ENCODE measurements at places on chromosomes 1 and 21.
A peak's percentile ranks its signal among the peaks of the same experiment; 100 is the strongest.

DNA sequence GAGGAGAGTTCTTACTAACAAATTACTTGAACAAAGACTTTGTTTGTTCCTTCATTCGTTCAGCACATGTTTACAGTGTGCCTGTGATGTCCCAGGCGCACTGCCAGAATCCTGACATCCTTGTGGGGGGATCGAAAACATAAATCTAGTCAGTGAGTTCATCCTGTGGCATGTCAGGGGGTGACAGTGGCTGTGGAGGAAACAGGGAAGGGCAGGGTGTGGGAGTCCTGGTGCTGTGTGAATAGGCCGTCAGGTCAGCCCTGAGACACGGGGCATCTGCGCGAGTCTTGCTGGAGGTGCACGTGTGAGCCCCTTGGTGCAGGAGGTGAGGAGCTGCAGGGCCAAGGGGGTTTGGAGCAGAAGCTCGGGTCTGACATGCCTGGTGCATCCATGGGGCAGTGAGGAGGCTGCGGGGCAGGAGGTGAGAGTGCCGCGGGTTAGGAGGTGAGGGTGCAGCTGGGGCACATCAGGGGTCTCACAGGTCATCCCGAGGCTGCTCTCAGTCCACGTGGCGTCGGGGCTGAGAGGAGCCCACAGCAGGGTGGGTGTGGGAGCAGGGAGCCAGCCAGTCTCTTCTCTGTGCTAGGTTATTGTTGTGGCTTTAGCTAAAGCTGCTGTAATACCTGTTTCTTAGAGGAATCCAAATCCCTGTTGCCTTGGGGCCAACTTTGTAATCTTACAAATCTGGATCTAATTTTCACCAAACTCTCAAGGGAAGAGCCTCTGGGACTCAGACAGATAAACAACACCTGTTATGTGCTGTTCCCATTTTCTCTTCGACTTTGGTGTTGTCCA is 93.4 kb downstream of the PCBP3 start:
- no peak overlapping the region for H3K4me3 ChIP-seq
- no peaks in the 10 kb centered on the region for H3K27me3 ChIP-seq
- H3K4me1 ChIP-seq = no peaks in the 10 kb centered on the region
- H3K36me3 ChIP-seq = no peaks in the 10 kb centered on the region
- no peak overlapping the region for H3K27ac ChIP-seq

DNA sequence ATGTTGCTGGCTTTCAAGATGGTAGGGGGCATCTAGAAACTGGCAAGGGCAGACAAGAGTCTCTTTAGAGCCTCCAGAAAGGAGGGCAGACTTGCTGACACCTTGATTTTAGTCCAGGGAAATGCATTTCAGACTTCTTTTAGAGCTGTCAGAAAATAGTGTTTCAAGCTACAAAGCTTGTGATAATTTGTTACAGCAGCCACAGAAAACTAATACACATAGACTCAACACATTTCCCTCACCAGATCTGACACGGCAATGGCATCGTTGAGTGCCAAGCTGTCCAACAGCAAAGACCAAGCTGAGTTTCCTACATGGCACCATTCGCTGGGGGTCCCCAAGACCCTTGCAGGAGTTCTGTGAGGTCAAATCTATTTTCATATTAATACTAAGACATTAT is 62.0 kb downstream of the SLC9A1 start:
- H3K4me3 ChIP-seq = no peak overlapping the region
- no peak for DNase-seq
- no peak overlapping the region for H3K27ac ChIP-seq
- no peaks in the 10 kb centered on the region for H3K27me3 ChIP-seq

DNA sequence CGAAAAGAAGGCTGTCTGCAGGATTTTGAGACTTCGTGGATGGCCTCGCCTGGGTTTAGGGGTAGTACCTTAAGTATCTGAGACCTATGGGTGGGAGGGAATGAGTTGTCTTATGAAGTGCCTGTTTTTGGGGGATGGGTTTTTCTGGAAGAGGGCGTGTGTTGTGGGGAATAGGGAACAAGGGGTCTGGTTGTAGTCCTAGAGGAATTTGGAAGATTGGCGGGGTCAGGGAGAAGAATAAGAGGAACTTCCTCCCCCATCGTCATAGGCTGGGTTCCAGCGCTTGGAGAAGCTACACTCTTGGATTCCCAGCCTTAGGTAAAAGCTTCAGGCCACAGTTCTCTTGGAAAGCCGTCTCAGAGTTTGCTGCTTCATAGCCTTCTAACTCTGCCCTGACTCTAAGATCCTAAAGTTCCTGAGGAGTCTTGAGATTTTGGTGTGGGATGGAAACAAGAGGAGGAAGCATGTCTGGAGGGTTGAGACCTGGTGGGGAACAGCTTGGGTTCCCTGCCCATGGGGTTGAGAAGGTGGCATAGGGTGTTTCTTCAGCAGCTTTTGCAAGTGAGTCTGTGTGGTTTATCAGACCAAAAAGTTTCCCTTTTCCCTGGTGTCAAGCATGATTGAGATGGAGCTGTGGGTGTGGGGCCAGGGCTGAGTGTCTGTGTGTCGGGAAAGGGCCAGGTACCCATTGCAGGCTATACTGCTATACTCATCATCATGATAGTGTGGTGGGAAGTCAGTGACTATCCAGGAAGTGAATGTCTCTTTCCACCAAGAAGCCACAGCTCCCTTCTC is 1.8 kb downstream of the VANGL2 start:
- peak; percentile 82 for DNase-seq
- H3K36me3 ChIP-seq = no peaks in the 10 kb centered on the region
- H3K27me3 ChIP-seq = no peaks in the 10 kb centered on the region
- peaks cover 28% of the 10 kb centered on the region for H3K4me1 ChIP-seq

DNA sequence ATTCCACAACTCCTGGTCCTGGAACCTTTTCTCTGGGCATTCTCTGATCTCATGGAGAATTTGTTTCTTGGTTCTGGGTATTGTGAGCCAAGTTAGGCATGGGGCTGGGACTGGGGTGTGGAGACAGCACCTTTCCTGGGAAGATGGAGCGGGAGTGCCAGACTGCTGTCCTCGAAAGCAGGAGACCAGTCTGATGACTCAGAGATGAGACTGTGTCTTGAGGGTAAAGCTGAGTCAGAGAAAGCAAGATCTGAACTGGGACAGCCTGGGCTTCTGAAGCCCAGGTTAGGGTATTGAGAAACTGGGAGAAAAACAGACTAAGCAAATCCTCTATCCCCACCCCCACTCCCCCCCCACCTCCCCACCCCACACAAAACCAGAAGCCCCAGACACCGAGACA is 2.2 kb upstream of the KANK4 start:
- no peaks in the 10 kb centered on the region for H3K36me3 ChIP-seq
- no peak overlapping the region for H3K4me3 ChIP-seq
- H3K4me1 ChIP-seq = peaks cover 16% of the 10 kb centered on the region
- no peaks in the 10 kb centered on the region for H3K27me3 ChIP-seq

- no peak overlapping the region for H3K4me3 ChIP-seq
- peaks cover 11% of the 10 kb centered on the region for H3K4me1 ChIP-seq
- H3K27me3 ChIP-seq = no peaks in the 10 kb centered on the region
- no peaks in the 10 kb centered on the region for H3K36me3 ChIP-seq
- H3K27ac ChIP-seq = no peak overlapping the region
Observed at GRCh38 chr1:58791106-58791505, 7.3 kb upstream of the JUN start.

- no peak for DNase-seq
- no peaks in the 10 kb centered on the region for H3K27me3 ChIP-seq
- H3K36me3 ChIP-seq = no peaks in the 10 kb centered on the region
- no peak overlapping the region for H3K27ac ChIP-seq
- H3K4me1 ChIP-seq = peaks cover 43% of the 10 kb centered on the region
Observed at GRCh38 chr21:45473496-45474322, 68.5 kb downstream of the SLC19A1 start.

GRCh38 chr1:197920414-197921117 is 3.4 kb downstream of the LHX9 start:
- peaks cover 49% of the 10 kb centered on the region for H3K4me1 ChIP-seq
- peaks cover 14% of the 10 kb centered on the region for H3K27me3 ChIP-seq
- DNase-seq = no peak
- H3K36me3 ChIP-seq = no peaks in the 10 kb centered on the region
- H3K4me3 ChIP-seq = no peak overlapping the region

- no peaks in the 10 kb centered on the region for H3K4me1 ChIP-seq
- no peaks in the 10 kb centered on the region for H3K36me3 ChIP-seq
- H3K27ac ChIP-seq = no peak overlapping the region
- H3K27me3 ChIP-seq = no peaks in the 10 kb centered on the region
- DNase-seq = no peak
Observed at GRCh38 chr1:192984080-192984479, 75.1 kb downstream of the UCHL5 start.

GRCh38 chr1:155983191-155984024 is 5.1 kb upstream of the ARHGEF2 start:
- H3K4me3 ChIP-seq = peak overlapping the region; percentile 32
- peaks cover 59% of the 10 kb centered on the region for H3K4me1 ChIP-seq
- no peaks in the 10 kb centered on the region for H3K27me3 ChIP-seq
- peak overlapping the region; percentile 95 for H3K27ac ChIP-seq
- no peak for DNase-seq

DNA sequence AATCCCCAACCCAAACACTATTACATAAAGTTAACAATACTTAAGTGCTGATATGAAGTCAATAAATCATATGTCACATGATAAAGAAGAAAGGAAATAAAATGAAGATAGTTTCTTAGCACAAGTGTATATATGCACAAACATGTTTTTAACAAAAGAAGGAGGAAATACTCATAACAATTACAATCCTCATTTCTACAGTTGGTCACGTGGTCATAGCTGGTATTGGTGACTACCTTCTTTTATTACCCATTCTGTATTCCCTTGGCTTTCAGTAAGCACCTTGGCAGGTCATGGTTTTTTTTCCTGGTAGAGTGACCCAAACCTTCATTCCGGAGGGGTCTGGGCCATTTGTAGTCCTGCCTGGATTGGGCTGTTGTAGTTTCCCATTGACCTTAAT is 137.1 kb upstream of the KCND3 start:
- no peak overlapping the region for H3K27ac ChIP-seq
- H3K36me3 ChIP-seq = no peaks in the 10 kb centered on the region
- H3K4me1 ChIP-seq = no peaks in the 10 kb centered on the region

DNA sequence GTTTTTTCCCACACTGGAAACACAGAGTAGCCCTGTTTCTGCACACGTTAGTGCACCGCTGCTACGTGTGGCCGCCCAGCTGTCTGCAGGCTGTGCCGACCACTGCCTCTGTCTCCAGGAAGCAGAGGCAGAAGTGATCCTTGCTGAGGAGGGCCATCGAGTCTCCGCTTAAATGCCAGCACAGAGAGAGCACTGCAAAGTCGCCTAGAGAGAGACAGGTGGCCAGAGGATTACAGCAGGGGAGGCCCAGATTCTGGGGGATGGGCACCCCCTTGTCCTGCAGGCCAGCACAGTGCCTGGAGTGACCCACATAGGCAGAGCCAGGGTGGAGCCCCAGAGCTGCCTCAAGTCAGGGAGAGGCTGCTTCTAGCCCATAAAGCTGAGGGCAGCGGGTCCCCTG is 6.1 kb downstream of the TPRG1L start:
- no peak for DNase-seq
- no peak overlapping the region for H3K27ac ChIP-seq
- H3K27me3 ChIP-seq = no peaks in the 10 kb centered on the region
- no peaks in the 10 kb centered on the region for H3K36me3 ChIP-seq
- H3K4me3 ChIP-seq = no peak overlapping the region

GRCh38 chr1:11413986-11414391 is 65.0 kb upstream of the DISP3 start:
- no peaks in the 10 kb centered on the region for H3K36me3 ChIP-seq
- no peaks in the 10 kb centered on the region for H3K4me1 ChIP-seq
- no peak for DNase-seq
- no peaks in the 10 kb centered on the region for H3K27me3 ChIP-seq

DNA sequence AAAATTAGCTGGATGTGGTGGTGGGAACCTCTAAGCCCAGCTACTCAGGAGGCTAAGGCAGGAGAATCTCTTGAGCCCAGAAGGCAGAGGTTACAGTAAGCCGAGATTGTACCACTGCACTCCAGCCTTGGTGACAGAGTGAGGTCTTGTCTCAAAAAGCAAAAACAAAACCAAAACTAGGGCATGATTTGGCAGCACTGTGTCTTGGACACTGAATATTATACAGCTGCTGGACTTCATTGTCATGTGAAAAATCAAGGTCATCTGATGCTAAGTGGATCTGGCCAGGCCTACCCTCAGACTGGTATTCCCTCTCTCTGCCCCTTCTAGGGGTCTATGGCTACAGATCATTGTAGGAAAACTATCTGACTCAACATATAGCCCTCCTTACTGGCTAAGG is 55.2 kb upstream of the MRPS6 start:
- no peaks in the 10 kb centered on the region for H3K36me3 ChIP-seq
- H3K27ac ChIP-seq = no peak overlapping the region
- no peak for DNase-seq
- H3K27me3 ChIP-seq = no peaks in the 10 kb centered on the region
- H3K4me3 ChIP-seq = no peak overlapping the region
- no peaks in the 10 kb centered on the region for H3K4me1 ChIP-seq

- H3K36me3 ChIP-seq = no peaks in the 10 kb centered on the region
- H3K4me3 ChIP-seq = no peak overlapping the region
- H3K27me3 ChIP-seq = no peaks in the 10 kb centered on the region
- peaks cover 9% of the 10 kb centered on the region for H3K4me1 ChIP-seq
- no peak for DNase-seq
- no peak overlapping the region for H3K27ac ChIP-seq
Observed at GRCh38 chr1:38475624-38476005, 384.0 kb downstream of the RRAGC start.

DNA sequence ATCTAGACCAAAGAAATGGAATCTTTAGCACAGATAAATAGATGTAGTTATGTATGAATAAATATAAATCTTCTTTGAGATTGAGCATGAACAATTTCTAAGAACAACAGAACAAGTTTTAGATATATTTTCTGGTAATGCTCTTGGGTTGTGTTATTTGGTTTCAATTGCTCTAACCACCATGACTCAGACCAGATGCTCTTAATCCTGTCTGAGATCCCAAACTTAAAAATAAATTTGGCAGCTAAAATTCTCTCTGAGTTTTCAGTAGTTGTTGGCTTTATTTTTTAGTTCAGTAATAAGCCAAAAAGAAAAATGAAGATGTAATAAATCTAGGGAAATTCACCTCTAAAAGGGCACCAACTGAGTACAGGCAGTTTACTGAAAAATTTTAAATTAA is 1693.4 kb downstream of the NCAM2 start:
- no peaks in the 10 kb centered on the region for H3K4me1 ChIP-seq
- DNase-seq = no peak
- H3K4me3 ChIP-seq = no peak overlapping the region

GRCh38 chr21:34640858-34641257 is 25.9 kb upstream of the RCAN1 start:
- no peaks in the 10 kb centered on the region for H3K36me3 ChIP-seq
- no peaks in the 10 kb centered on the region for H3K4me1 ChIP-seq
- no peak for DNase-seq
- H3K27ac ChIP-seq = no peak overlapping the region
- H3K27me3 ChIP-seq = no peaks in the 10 kb centered on the region

DNA sequence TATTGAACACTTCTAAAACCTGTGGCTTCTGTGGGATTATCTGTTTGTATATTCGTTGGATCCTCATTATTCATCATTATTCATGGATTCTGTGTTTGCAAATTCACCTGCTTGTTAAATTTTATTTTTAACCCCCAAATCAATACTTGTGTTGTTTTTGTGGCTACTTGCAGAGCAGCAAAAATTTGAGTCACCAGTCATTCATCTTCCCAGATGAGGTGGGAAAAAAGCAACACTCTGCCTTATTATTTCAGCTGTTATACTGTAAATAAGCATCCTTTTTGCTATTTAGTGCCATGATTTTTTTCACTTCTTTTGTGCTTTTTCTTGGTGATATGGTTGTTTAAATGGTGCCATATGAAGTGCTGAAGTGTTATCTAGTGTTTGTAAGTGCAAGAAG is 56.7 kb downstream of the RASAL2 start:
- no peak for DNase-seq
- no peaks in the 10 kb centered on the region for H3K27me3 ChIP-seq
- H3K4me1 ChIP-seq = no peaks in the 10 kb centered on the region
- no peak overlapping the region for H3K4me3 ChIP-seq
- no peaks in the 10 kb centered on the region for H3K36me3 ChIP-seq
- H3K27ac ChIP-seq = no peak overlapping the region

Measured in vagina (tissue), 2 donors.